ENCODE measurements at places on chromosomes 5 and 9.

DNA sequence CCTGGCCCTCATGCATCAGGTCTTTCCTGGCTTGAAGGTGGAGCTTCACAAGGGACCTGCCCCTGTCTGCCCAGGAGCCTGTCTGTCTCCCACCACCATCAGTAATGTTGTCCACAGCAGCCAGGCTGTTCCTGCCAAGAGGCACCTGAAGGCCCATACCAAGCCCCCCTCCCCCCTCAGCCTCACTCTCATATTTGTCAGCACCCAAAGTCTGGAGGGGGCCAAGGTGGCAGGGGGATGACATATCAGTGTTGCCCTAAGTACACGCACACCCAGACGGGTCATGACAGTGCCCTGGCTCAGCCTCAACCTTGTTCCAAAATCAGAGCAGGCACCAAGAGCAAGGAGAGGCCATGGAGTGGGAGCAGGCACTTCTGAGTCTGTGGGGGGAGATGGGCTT, 27.2 kb upstream of the CYLC2 start:
- DNase-seq = no peak

DNA sequence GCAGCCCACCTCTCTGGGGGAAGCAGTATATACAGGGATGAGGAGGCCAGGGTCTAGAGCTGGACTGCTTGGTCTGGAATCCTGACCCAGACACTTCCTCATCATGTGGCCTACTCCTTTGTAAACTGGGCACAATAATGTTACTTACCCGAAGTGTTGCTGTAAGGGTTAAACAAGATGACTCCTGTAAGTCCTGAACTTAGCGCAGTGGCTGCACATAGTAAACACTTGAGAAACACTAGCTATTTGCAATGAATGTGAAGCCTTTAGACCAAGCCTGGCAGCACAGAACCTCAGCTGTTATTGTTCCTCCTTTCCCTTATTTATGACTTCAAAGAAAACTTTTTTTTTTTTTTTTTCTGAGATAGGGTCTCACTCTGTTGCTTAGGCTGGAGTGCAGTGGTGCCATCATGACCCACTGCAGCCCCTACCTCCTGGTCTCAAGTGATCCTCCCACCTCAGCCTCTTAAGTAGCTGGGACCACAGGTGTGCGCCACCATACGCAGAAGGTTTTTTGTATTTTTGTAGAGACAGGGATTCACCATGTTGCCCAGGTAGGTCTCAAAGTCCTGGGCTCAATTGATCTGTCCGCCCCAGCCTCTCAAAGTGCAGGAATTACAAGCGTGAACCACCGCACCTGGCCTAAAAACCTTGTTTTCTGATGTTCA, 96.2 kb upstream of the IL6ST start:
- DNase-seq = no peak

- DNase-seq = no peak
Measured at GRCh38 chr5:16807547-16807864, 128.6 kb downstream of the MYO10 start.

- DNase-seq = no peak
Measured at GRCh38 chr5:125894383-125894782, 528.8 kb upstream of the GRAMD2B start.

DNA sequence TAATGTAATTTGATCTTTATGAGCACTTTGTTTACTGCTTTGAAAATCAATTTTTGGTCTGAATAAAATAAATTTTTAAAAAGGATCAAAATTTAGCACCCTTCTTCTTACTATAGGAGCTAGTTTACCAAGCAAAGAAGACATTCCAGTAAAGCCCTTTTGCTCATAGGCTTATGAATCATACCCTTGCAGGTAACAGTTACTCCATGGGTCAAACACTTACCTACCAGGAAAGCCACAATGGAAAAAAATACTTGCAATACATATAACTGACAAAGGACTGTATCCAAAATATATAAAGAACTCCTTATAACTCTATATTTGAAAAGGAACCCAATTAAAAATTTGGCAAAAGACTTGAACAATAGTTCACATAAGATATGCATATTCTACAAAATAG, 66.6 kb downstream of the SHOC1 start:
- no peak for DNase-seq

- no peak for DNase-seq
Measured at GRCh38 chr5:172733131-172733973, 37.6 kb downstream of the DUSP1 start.

GRCh38 chr5:72347801-72348308, 27.7 kb downstream of the PTCD2 start:
- no peak for DNase-seq

- no peak for DNase-seq
Measured at GRCh38 chr9:125861405-125862058, 114.4 kb downstream of the PBX3 start.

GRCh38 chr5:173878224-173878967, 9.8 kb upstream of the CPEB4 start:
- DNase-seq = no peak

DNA sequence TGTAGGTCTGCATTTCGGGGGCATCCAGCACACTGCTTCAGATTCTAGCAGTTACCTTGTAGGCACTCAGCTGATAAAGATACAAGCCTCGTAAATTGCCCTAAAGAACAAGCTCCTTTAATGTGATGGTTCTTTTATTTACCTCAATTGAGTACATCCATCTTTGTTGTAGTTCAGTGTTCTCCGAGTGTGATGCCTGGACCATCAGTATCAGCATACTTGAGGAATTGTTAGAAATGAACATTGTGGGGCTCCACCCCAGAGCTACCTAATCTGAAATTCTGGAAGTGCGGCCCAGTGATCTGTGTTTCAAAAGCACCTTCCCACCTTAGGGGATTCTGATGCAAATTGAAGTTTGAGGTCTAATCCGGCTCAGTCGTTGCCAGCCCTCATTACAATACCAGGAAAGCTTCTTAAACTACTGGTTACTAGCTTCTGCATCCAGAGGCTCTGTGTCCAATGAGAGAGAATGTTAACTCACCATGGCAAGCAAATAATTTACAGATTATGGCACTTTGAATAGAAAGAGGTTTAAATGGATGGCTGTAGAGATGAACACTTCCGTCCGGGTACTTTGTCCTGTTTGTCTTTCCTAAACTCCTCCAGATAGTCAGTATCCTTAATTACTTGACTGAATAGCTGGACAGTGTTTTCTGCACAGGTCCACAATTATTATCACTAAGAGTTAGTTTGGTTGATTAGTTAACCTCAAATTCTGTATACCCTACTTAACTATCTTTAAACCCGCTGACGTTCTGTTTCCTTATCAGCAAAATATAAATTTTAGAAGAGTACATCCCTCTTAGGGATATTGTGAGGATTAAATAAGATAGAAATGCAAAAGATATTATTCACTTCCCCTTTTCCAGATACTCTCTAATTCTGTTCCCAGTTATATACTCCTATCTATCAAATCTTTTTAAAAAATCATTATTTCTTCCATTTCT, 47.9 kb downstream of the RAI14 start:
- DNase-seq = no peak

- no peak for DNase-seq
Measured at GRCh38 chr9:16211946-16212345, 658.5 kb downstream of the BNC2 start.

- DNase-seq = no peak
Measured at GRCh38 chr5:44266882-44267576, 122.2 kb downstream of the FGF10 start.

- DNase-seq = no peak
Measured at GRCh38 chr5:170246126-170246870, 13.5 kb downstream of the C5orf58 start.

DNA sequence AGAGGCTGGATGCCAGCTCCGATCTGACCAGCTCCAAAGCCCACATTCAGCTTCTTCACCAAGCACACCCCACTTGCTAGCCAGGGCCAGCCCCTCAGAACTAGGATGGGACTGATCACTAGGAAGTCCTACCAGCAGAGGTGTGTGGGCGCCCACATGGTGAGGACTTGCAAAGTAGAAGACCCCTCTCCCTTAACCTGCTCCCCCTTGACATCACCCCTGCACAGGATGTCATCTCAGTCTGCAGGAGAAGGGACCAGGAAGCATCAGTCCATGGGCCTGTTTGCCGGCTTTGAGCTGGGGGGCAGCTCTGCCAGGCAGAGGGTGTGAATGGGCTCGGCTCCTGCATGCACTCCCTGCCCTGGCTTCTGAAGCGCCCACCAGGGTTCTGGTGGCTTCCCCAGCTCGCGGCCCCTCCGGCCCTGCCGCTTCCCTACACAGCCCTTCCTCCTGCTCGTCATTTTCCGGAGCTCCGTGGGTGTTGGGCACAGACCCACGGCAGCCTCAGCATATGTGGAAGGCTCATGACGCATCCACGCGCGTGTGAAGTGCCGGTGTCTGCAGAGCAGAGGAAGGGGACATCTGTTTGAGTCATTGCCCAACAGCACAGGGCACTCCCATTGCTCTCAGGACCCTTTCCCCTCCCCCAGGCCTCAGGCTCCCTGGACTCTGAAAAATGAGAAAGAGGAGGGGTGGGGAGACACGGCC, 3.7 kb upstream of the FAM78A start:
- DNase-seq = no peak

GRCh38 chr5:71482132-71482531, 26.7 kb downstream of the BDP1 start:
- peak; percentile 51 for DNase-seq

GRCh38 chr9:116274293-116274692, 120.7 kb downstream of the PAPPA start:
- DNase-seq = no peak

GRCh38 chr5:74469234-74469994, 171.1 kb downstream of the ENC1 start:
- DNase-seq = no peak

DNA sequence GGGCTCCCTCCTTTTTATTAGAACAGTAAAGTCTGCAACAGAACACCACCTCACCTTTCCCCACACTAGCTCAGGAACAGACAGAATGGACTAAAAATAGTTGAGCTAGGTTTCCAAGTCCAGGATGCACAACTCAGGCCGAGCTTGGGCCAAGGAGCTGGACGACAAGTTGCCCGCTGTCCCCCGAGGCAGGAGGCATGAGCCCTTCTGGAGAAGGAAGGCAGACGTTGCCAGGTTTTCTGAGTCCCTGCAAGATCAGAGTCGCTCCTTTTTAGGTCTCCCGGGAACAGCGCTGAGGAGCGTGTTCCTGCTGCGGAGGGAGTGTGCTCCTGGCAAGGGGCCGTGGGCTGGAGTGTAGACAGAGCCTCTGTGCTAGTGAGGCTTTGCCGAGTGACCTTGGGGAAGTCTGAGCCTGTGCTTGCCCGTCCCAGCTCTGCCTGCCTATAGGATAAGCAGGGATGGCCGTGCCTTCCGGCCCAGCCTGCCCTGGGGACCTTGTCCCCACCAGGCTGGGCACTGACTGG, 121.6 kb downstream of the WNK2 start:
- DNase-seq = peak; percentile 63

GRCh38 chr9:131589993-131590392, 44.7 kb downstream of the PRRT1B start:
- no peak for DNase-seq

DNA sequence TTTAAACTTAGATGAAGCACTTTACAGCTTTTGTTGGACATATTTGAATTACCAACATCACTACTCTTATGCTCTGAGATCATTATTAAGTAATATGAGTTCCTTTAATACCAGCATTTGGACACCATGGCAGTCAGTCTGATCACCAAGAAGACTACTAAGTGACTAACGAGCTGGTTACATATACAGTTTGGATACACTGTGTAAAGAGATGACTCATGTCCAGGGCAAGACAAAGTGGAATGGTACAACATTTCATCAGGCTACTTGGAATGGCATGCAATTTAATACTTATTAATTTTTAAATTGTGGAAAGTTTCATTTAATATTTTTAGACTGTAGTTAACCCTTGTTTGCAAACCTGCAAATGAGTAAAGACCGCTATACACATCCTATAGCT, 237.4 kb upstream of the PRDM9 start:
- no peak for DNase-seq

DNA sequence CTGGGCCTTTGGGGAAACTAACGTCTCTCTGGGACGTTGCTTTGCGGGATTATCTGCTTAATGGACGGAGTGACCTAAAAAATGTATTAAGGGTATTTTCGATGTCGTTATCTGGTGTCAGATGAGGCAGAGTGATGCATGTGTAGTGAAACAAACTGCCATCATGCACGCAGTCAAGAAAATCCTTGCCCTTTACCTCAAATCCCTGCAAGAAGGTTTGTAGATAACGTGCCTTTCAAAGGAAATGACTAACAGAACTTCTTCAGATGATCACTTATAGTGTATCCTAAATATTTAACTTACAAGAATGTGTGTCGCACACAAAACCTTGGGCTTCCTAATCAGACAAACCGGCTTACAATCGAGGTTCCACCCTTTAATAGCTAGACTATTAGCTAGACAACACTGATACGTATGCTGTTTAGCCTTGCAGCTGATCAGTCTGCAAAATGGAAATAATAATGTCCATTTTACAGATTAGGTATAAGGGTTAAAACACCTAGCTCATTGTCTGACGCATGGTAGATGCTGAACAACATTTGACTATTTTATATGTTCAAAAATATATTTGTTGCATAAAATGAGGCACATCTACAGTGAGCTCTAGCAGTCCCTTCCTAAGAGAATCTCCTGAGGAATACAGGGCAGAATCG, 541 bp upstream of the TBCA start:
- DNase-seq = no peak

- no peak for DNase-seq
Measured at GRCh38 chr5:79756076-79756475, 66.4 kb downstream of the CMYA5 start.

DNA sequence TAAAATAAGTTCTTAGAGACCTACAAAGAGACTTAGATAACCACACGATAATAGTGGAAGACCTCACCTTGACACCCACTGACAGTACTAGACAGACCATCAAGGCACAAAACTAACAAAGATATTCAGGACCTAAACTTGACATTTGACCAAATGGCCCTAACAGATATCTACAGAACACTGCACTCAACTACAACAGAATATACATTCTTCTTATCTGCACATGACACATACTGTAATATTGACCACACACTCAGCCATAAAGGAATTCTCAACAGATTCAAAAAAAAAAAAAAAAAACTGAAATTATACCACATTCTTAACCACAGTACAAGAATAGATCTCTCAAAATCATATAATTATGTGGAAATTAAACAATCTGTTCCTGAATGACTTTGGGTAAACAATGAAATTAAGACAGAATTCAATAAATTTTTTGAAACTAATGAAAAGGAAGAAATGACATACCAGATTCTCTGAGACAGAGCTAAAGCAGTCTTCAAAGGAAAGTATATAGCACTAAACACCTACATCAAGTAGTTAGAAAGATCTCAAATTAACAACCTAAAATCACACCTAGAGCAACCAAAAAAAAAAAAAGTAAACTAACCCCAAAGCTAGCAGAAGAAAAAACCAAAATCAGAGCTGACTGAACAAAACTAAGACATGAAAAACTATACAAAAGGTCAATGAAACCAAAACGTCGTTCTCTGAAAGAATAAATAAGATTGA, 362.3 kb upstream of the POU5F2 start:
- no peak for DNase-seq

GRCh38 chr5:54040804-54041203, 269.6 kb downstream of the ARL15 start:
- no peak for DNase-seq

DNA sequence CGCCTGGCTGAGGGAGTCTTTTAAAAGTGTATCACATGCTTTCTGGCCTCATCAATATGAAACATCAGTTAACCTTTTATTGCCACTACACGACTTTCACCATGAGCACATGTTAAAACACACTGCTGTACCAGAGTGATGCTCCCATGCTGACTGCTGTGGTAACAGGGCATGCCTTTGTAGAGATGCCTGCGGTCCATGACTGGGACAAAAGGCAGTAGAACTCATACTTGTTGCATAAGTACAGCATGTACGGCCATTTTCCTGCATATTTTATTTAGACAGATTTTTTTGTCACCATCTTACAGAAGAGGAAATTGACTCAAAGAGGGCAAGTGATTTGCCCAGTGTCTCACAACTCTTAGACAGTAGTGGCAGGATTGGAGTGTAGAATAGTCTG, 105.7 kb upstream of the ADAMTSL1 start:
- DNase-seq = no peak

Measured in NCI-H2171 treated with DMSO at 0.1 percent for 48 hours (cell line).